ENCODE measurements at places on chromosomes 2 and 18. TPM values are rescaled to one million over a fixed set of nuclear protein-coding genes. Genes with fewer than 3 reads are reported as not detected.

DNA sequence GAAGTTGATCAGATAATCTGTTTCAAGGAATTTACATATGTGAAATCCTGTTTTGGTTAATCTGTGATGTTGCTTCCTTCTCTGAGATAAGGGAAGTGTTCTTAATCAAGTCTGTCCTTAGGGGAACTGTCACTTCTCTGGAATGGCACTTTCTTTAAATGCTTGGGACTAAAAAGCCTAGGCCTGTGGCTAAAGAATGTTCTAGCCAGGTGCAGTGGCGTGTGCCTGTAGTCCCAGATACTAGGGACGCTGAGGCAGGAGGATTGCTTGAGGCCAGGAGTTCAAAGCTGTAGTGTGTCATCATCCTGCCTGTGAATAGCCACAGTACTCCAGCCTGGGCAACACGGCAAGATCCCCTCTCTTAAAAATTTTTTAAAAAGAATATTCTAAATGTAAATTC lies 217.6 kb upstream of the SIX3 start:
- H3K27me3 ChIP-seq = no peaks in the 10 kb centered on the region
- H3K36me3 ChIP-seq = no peaks in the 10 kb centered on the region
- DNase-seq = no peak
- no peak overlapping the region for H3K4me3 ChIP-seq
- H3K27ac ChIP-seq = no peak overlapping the region

GRCh38 chr2:23642516-23642915 lies 257.5 kb downstream of the KLHL29 start:
- no peaks in the 10 kb centered on the region for H3K4me1 ChIP-seq
- H3K27me3 ChIP-seq = no peaks in the 10 kb centered on the region
- no peak overlapping the region for H3K4me3 ChIP-seq

DNA sequence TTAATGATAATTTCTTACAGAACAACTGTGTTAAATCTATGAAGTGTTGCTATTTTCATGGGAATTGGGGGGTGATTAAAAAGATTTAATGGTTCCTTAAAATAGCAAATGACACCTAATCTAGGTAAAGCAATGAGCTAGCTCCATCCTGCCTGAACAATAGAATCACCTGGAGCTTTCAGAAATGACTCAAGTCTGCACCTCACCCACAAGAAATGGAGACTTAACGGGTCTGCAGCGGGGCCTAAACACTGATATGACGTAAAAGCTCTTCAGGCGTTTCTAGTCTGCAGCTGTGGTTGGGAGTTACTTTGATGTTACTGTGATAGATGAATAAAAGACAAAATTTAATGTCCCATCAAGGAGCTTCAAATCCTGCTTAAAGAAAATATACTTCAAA lies 328.2 kb downstream of the RND3 start:
- no peak overlapping the region for H3K27ac ChIP-seq
- no peaks in the 10 kb centered on the region for H3K4me1 ChIP-seq
- no peaks in the 10 kb centered on the region for H3K36me3 ChIP-seq

ICOS gene
- 0.47 TPM for total RNA-seq

All from suprapubic skin (tissue), 4 donors.